ENCODE measurements at places on chromosomes 1 and 21.
A peak's percentile ranks its signal among the peaks of the same experiment; 100 is the strongest.

DNA sequence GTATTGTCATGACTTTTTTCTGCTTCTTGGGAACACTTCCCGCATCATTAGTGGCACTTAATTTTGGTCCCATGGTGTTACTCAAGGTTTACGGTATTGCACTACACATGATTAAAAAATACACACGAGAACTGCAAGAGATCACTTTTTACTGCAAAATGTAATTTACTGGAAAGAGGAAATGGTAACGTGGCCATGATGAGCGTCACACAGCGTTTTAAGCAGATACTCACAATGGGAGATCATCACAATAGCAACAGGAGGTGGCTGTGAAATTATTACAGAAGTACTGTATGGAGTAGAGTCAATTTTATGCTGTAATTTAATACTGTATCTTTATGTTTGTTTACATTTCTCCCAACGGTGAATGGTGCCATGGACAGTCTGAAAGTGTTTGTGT lies 1510.3 kb downstream of the AMY1C start:
- no peak for DNase-seq

- peak; percentile 27 for DNase-seq
Measured at GRCh38 chr1:75265792-75266191, 131.6 kb downstream of the LHX8 start.

- no peak for DNase-seq
Measured at GRCh38 chr21:43771199-43771675, 4.9 kb downstream of the CSTB start.

- DNase-seq = no peak
Measured at GRCh38 chr1:243507001-243507671, 251.3 kb downstream of the SDCCAG8 start.

GRCh38 chr1:25006770-25007169 lies 76.7 kb upstream of the RUNX3 start:
- DNase-seq = no peak

DNA sequence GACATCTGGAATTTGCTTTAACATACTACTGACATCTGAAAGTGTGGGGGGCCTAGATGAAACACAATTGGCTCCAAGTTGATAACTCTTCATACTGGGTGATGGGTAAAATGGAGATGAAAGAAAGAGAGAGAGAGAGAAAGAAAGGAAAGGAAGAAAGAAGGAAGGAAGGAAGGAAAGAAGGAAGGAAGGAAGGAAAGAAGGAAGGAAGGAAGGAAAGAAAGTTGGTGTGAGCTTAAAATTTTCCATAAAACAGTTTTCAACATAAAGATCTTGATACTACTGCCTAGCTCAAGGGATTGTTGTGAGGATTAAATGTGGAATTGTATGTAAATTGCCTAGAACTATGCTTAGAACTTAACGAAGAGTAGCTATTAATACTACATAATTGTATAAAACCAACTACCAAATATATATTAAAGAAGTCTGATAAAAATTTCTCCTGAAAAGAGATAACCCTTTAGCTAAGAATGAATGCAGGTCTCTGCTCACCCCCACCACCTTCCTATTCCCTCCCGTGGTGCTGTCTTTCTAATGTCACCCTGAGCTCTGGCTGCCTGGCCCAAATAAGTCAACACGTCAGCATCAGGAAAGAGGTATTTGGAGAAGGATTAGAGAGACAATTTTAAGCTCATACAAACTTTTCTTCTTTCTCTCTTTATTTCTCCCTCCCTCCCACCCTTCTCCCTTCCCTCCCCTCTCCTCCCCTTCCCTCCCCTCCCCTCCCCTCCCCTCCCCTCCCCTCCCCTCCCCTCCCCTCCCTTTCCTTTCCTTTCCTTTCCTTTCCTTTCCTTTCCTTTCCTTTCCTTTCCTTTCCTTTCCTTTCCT lies 89.3 kb upstream of the SGIP1 start:
- DNase-seq = no peak

DNA sequence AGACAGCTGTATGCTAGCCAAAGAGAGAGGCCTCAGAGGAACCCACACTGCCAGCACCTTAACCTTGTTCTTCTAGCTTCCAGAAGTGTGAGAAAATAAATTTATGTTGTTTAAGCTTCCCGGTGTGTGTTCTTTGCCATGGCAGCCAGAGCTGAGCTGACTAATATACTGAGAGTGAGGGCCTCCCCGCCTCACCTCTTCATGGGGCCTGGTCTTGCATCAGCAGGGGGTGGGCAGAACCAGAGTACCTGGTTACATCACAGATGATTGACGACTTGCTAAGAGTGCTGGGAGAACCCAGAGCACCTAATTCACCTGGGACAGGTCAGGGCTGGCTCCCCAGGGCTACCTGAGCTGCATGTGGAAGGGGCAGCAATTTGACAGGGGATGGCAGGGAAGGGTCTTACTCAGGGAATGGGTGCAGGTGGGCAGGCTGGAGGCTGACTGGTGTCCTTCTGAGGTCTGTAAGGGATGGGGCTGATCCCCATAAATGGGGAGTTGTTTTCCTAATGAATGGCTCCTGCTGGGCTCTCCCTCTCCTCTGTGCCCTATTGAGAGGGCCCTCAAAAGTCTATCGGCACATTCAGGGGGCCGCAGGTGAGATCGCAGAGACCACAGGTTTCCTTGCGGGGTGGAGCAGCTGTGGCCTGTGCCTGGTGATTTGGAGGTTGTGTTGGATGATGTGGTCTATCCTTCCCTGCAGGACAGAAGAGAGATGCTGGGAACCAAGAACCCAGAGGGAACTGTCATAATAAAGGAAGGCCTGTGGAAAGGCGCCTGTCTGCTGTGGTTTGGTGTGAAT lies 60.6 kb upstream of the ETV3 start:
- no peak for DNase-seq

DNA sequence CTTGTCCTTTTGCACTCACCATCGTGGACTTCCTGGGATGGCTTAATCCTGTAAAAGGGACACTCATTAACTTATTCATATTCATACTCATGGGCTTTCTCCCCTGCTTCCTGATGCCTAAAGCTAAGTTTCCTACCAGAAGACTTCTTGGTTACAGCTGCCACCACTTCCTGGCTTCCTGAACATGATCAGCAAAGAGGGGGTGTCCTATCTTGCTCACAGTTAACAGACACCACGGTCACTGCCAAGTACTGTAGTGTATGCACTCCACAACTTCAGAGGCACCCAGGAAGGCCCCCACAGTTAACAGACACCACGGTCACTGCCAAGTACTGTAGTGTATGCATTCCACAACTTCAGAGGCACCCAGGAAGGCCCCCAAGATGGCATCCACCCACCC lies 177.8 kb downstream of the SIPA1L2 start:
- DNase-seq = no peak

- DNase-seq = peak; percentile 38
Measured at GRCh38 chr1:95282518-95282895, 48.5 kb downstream of the RWDD3 start.

GRCh38 chr1:90711696-90712095 lies 5.4 kb downstream of the BARHL2 start:
- DNase-seq = no peak

- no peak for DNase-seq
Measured at GRCh38 chr1:55367273-55367672, 152.1 kb upstream of the USP24 start.

- DNase-seq = no peak
Measured at GRCh38 chr1:234578735-234579134, 31.2 kb downstream of the IRF2BP2 start.

GRCh38 chr1:12177999-12178441 lies 11.2 kb downstream of the TNFRSF1B start:
- DNase-seq = no peak

DNA sequence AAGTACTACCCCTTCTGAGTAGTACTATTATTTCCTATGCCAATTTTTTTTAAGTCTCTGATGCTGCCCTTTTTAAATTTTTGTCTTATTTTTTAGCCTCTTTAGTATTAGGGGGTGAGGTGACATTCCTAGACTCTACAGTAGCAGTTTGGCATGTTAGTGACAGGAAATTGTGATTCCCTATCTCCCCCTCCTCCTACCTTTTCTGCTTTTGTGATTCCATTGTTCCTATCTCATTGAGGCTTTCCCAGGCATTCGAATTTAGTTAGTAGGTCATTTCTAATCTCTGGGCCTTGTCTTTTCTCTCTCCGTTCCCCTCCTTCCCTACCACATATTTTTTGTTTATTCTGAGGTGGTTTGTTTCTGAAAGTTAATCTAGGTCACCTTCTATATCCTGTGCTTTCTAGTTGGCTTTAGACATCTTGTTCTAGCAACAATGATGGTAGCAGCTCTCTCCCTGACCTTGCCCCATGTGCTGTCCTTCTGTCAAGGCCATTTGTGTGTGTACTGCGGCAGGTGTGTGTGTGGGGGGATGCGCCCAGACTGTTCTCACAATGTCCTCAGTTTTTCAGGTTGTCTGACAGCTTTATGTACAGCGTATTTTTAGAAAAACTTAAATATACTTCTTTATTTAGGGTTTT lies 21.5 kb downstream of the SEMA6C start:
- no peak for DNase-seq

DNA sequence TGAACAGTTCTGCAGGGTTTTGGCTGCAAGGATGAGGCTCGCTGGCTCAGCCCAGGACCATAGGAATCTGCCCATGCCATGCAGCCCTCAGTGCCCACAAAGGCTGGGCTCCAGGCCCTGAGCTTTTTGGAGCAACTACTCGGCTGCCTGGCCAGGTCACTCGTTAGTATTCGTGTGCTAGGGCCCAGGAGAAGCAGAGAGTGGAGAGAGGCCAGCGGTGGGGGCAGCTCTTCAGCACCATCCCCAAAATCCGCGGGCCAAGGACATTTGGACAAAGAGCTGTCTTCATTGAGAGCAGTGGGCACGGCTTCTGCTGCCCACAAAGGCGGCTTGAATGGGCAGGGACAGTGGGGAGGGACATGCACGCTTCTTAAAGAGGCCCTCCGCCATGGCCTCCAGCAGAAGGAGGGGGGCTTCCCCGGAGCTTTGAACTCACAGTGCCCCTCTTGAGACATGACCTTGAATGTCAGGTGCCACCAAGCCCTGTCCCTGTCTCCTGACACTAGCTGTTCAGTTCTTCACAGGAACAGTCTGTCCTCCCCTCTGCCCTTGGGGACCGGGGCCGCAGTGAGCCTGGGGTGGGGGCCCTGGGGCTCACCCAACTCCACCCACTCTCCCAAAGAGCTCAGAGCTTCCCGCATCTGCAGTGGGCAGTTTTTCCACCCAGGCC lies 106.1 kb upstream of the ARHGEF16 start:
- DNase-seq = no peak

- DNase-seq = no peak
Measured at GRCh38 chr21:36159356-36159921, 2.8 kb downstream of the DOP1B start.

DNA sequence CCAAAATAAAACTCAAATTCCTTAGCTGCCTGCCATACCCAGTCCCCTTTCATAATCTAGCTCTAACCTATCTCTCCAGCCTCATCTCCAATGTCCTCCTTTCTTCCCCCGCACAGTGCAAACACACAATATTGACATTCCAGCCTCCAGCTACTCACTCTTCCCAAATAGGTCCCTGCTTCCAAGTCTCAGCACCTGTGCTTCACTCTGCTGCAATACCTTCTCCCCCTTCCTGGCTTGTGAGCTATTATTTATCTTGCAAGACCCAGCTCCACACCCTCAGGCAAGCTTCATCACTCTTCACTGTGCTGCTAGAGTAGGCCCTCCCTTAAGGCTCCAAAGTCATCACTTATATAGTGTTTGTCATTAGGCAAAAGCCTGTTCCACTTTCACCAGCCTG lies 9.7 kb downstream of the PLPP3 start:
- peak; percentile 49 for DNase-seq

DNA sequence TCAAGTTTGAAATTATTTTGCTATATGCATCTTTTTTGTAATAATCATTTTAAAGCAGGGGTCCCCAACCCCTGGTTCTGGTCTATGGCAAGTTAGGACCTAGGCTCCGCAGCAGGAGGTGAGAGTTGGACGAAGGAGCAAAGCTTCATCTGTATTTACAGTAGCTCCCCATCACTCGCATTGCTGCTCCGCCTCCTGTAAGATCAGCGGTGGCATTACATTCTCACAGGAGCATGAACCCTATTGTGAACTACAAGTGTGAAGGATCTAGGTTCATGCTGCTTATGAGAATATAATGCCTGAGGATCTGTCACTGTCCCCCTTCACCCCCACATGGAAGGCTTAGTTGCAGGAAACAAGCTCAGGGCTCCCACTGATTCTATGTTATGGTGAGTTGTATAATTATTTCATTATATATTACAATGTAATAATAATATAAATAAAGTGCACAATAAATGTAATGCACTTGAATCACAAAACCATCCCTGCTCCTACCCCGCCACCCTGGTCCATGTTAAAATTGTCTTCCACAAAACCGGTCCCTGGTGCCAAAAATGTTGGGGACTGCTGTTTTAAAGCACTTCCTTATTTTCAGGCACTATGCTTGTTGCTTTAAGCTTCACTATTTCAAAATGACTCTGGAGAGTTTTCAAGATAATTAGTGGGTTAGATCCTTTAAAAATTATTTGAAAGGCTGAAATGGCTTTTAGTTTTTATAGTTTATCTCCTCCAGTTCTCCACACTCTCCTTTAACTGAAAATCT lies 74.8 kb downstream of the PLA2G4A start:
- DNase-seq = no peak

- no peak for DNase-seq
Measured at GRCh38 chr1:92679980-92680379, 104.9 kb downstream of the EVI5 start.

DNA sequence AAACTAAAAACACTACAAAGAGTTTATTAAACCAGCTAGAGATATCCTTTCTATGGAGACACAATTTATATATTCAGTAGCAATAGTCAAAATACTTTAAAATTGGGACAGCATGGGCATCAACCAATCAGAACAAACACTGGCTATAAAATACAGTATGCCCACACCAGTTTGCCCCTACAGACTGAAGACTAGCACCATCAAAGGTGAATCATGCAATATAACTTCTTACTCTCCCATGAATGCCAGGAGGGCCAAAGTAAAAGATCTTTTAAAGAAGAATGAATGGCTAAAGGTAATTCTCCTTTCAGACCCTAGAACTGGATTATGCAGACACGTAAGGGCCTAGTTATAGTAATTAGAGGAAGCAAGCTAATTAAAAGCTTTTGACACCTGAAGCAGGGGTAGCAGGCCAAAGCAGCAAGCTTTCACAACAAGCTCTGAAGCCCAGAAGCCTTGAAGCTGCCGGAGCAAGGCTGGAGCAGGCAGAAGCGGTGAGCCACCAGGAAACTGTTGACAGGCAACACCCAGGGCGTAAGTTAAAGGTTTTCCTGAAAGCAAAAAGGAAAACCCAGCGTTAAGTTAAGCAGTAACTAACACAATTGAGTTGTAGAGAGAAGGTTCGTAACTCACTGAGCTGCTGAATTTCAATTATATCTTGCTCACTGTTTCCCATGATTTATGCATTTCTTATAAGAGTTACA lies 99.3 kb downstream of the CDC42BPA start:
- no peak for DNase-seq

- DNase-seq = no peak
Measured at GRCh38 chr1:228279011-228279721, 71.3 kb downstream of the OBSCN start.
